ENCODE measurements at places on chromosomes 5 and 9.

GRCh38 chr5:180345781-180346180 is 7.4 kb downstream of the GFPT2 start:
- no peak for DNase-seq

DNA sequence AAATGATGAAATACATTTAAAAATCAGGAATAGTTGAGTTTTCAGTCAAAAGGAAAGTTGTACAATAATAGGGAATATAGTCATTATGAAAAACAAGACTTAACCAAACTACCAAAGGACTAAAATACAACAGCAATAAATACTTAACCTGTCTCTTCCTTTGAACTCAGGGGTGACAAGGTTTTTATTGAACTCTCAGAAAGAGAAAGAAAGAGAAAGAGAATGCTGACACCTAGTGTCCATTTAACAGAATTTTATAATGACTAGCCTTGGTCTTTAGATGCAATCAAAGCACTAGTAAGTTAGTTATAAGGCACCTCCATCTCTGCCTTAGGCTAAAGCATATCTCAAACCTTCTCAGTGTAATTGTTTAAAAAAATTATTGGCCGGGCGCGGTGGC is 47.5 kb downstream of the UIMC1 start:
- DNase-seq: no peak

- DNase-seq: no peak
Measured at GRCh38 chr5:143694357-143694756, 117.6 kb upstream of the HMHB1 start.

- no peak for DNase-seq
Measured at GRCh38 chr9:104855807-104856206, 72.1 kb downstream of the ABCA1 start.

- DNase-seq: no peak
Measured at GRCh38 chr9:124132671-124133147, 121.1 kb downstream of the LHX2 start.

GRCh38 chr9:98778711-98779530 is 17.4 kb downstream of the ANKS6 start:
- DNase-seq: no peak

GRCh38 chr5:167798448-167798847 is 493.0 kb upstream of the WWC1 start:
- DNase-seq: no peak

- DNase-seq: no peak
Measured at GRCh38 chr9:77563174-77563573, 84.9 kb downstream of the GNA14 start.

GRCh38 chr9:127131871-127132270 is 9.4 kb upstream of the ANGPTL2 start:
- no peak for DNase-seq
